ENCODE measurements at places on chromosomes 1 and 21.

- no peak for DNase-seq
Observed at GRCh38 chr1:8097077-8097799, 71.1 kb upstream of the ERRFI1 start.

- no peak for DNase-seq
Observed at GRCh38 chr1:158021721-158022120, 28.3 kb downstream of the KIRREL1 start.

DNA sequence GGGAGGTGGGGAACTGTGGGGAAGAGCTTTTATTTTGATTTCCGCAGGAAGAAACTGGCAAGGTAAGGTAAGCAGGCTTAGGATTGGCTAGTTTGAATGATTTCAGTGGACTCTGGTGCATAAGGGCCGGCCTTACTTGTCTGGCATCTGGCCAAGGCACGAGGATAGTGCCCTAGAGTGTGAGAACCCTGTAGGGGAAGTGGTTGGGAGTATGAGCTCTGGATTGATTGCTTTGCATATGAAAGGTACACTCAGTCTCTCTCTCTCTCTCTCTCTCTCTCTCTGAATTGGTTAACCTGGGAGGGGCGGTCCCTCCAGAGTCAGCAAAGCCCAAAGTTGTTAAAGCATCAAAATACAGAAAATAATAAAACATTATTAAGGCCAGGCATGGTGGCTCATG is 463.0 kb downstream of the SIPA1L2 start:
- DNase-seq = no peak

GRCh38 chr1:245516284-245516759 is 361.5 kb downstream of the KIF26B start:
- DNase-seq = no peak

- no peak for DNase-seq
Observed at GRCh38 chr1:37725851-37726613, 33.7 kb downstream of the CDCA8 start.

DNA sequence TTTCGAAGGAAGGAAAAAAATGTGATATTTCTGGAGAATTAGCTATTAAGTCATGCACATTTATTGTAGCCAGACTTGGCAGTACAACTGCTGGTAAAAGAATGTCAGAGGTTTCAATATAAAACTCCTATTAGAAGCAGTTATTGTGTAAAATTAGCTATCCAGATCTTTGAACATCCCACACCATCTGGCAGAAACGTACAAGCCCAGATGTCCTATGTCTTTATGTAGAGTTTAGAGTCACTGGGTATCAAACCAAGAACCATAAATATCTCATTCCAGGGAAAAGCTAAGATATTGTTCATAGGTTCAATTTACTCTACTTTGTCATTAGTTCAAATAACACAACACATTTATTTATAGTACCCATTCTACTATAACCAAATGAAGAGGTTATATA is 31.4 kb downstream of the OLFM3 start:
- no peak for DNase-seq

GRCh38 chr1:109630898-109631512 is 11.4 kb downstream of the AMPD2 start:
- DNase-seq = no peak

DNA sequence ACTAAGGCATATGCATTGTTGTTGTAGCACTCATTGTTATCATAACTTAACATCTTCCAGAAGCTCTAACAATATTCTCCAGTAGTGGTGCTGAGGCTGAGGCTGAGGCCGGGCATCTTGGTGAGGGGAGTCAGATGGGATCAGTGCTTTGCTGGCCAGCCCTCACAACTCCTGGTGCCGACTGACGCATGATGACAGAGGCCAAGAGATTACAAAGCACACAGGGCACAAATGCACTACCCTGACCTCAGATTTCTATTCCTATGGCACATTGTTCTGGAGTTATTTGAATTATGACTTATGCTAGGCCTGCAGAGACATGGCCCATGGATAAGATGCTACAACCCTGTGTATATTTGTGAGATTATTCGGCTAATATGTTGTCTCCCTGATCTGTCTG is 8.3 kb upstream of the IGSF5 start:
- DNase-seq = no peak

- DNase-seq = no peak
Observed at GRCh38 chr1:78318011-78318410, 172.8 kb upstream of the PTGFR start.

DNA sequence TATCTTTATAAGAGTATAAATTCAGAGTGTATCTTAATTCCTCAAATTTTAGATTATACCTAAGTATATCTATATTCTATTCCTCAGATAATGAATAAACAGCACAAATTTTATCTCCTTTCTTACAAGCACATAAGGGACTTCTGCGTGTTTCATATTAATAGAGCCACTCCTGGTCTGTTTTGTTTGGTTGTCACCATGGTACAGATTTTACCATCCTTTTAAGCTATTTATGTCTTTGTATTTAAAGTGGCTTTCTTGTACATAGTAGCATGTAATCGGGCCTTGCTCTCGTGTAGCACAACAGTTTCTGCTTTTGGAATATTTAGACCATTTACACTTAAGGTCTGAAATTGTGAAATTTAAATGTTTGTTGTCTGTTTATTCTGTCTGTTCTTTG is 52.6 kb upstream of the SLC35A3 start:
- DNase-seq = no peak

DNA sequence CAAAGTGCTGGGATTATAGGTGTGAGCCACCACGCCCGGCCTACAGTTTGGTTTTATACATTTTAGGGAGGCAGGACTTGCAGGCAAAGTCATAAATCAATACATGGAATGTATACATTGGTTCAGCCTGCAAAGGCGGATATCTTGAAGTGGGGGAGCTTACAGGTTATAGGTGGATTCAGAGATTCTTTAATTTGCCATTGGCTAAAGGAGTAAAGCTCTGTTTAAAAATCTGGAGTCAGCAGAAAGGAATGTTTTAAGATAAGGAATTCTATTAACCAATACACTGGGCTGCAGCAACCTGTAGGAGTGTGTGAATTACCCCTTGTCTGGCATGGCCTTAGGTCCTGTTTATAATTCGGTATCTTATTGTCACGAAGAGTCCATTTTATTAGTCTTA is 57.6 kb downstream of the OPTC start:
- DNase-seq = no peak

- DNase-seq = no peak
Observed at GRCh38 chr1:88298506-88298905, 385.6 kb upstream of the PKN2 start.

- DNase-seq = no peak
Observed at GRCh38 chr1:235892734-235893413, 26.2 kb upstream of the LYST start.

GRCh38 chr1:38301040-38301439 is 254.4 kb upstream of the POU3F1 start:
- no peak for DNase-seq

GRCh38 chr1:156144742-156145141 is 8.6 kb upstream of the SEMA4A start:
- no peak for DNase-seq

DNA sequence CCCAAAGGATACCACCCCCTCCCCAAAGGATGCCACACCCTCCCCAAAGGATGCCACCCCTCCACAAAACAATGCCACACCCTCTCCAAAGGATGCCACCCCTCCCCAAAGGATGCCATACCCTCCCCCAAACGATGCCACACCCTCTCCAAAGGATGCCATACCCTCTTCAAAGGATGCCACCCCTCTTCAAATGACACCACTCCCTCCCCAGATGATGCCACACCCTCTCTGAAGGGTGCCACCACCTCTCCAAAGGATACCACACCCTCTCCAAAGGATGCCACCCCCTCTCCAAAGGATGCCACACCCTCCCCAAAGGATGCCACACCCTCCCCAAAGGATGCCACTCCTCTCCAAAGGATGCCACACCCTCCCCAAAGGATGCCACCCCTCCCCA is 21.6 kb upstream of the TRIM17 start:
- DNase-seq = no peak

GRCh38 chr1:208164609-208165008 is 79.6 kb downstream of the PLXNA2 start:
- DNase-seq = no peak

- DNase-seq = no peak
Observed at GRCh38 chr1:74425676-74426075, 86.7 kb downstream of the LRRC53 start.

GRCh38 chr1:54408147-54409066 is 2.2 kb upstream of the SSBP3 start:
- no peak for DNase-seq

- no peak for DNase-seq
Observed at GRCh38 chr1:19878637-19878985, 3.6 kb upstream of the OTUD3 start.

DNA sequence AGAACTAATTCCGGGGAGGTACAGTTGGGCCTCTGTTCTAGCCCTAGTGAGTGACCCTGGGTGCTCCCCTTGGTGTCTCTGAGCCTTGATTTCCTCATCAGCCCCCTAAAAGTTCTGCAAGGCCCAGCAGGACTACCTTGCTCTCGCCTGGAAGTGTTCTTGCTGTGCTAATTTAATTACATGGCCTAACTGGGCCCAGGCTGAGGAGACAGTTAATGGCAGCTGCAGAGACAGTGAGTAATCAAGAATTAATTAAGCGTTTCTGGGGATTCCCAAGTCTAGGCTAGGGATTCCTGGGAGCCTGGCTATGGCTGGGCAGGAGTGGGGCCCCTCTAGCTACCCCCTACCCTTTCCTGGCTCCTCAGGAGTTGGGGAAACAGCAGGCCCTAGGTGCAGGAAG is 24.7 kb upstream of the DMBX1 start:
- no peak for DNase-seq

DNA sequence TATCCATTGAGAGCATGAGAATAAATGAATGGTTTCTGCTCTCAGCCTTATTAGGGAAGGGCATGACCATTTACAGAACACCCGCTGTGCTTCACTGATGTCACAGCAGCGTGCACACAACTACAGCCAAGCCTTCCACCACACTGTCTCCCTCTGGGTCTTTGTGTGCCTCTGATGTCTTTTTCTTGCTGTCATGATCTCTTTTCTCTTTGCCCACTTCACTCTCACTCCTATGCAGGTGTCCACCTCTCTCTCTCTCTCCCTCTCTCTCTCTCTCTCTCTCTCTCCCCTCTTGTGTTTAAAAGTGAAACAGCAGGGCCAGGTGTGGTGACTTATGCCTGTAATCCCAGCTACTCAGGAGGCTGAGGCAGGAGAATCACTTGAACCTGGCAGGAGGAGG is 232.5 kb upstream of the JUN start:
- no peak for DNase-seq

DNA sequence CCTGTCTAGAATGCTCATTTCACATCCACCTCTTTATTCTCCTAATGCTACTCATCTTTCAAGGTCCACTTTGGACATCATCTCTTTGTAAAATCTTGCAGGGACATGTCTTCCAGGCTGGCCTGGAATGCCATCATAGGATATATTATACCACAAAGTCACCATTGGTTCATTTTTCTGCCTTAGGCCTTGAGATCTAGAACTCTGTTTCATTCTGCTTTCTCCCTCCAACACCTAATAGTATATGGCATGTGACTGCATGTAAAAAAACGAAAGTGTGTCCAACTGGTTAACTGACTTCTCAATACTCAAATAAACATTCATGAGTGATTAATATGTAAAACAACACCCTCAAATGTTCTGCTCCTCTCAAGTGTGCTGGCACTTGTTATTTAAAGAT is 84.1 kb downstream of the RGS2 start:
- no peak for DNase-seq

DNA sequence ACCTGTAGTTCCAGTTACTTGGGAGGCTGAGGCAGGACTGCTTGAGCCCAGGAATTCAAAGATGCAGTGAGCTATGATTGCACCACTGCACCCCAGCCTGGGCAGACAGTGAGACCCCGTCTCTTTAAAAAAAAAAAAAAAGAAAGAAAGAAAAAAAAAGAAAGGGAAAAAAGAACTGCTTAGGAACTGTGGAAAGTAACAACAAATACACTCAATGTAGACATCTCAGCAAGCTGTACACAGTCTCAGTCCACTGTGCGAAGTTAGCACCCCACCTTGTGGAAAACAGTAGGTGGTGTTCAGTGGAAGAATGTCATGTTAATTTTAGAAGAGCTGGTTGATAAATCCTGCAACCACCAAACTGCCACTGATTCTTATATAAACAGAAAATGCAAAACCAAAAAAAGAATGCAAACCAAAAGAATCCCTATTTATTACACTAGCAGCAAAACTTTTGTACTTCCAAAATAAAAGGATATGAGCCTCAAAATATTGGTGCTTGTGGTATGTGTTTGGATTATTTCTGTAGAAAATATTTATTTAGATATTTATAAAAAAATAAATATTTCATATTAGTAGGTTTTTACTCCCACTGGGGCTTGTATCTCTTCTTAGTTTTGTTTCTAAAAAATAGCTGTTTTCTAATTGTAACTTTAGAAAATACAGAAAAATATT is 31.1 kb downstream of the ALG14 start:
- no peak for DNase-seq

DNA sequence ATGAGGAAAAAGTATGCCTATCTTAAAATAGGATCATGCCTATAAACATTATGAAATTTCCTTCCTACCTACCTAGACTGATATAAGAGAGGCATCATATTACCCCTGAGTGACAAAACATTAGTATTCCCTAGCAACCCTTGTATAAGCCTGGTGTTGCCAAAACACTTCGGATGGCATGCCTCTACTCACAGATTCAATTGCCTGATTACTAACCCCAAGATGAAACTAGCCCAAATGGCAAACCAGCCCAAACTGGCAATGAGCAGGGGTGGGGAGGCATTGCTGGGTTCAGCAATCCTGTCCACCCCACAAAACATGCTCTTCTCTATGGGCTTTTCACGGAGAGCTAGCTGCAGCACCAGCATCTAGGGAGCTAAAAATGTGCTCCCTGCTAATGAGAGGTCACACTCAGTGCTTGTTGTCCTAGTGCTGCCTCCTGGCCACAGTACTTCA is 13.9 kb downstream of the PALMD start:
- DNase-seq = no peak

GRCh38 chr1:202154766-202155477 is 5.5 kb downstream of the PTPN7 start:
- DNase-seq = no peak

- DNase-seq = no peak
Observed at GRCh38 chr1:209797978-209798639, 7.8 kb downstream of the IRF6 start.

Data from upper lobe of right lung (tissue), 1 donor.